ENCODE measurements at places on chromosomes 1 and 21.
A peak's percentile ranks its signal among the peaks of the same experiment; 100 is the strongest.

GRCh38 chr1:2099886-2100779 is 49.9 kb downstream of the PRKCZ start:
- no peak for DNase-seq

GRCh38 chr1:9426291-9426711 is 113.0 kb upstream of the SLC25A33 start:
- no peak for DNase-seq

DNA sequence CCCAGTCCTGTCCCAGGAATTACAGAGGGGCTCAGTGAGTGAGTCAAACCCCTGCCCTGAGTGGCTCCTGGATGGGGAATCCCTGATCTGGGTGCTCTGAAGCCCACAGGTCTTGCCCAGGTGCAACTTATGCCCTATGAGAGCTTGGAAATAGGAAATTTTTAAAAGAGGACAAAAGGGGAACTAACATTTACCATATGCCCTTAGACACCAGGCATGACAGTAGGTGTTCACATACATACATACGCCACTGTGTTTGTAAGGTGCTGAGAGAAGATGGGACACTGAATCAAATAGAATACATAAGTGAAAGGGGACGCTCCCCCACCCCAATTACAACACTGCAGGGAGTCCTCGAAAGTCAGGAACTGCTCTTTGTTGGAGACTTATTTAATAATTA is 1.4 kb downstream of the CFAP45 start:
- DNase-seq, result no peak

DNA sequence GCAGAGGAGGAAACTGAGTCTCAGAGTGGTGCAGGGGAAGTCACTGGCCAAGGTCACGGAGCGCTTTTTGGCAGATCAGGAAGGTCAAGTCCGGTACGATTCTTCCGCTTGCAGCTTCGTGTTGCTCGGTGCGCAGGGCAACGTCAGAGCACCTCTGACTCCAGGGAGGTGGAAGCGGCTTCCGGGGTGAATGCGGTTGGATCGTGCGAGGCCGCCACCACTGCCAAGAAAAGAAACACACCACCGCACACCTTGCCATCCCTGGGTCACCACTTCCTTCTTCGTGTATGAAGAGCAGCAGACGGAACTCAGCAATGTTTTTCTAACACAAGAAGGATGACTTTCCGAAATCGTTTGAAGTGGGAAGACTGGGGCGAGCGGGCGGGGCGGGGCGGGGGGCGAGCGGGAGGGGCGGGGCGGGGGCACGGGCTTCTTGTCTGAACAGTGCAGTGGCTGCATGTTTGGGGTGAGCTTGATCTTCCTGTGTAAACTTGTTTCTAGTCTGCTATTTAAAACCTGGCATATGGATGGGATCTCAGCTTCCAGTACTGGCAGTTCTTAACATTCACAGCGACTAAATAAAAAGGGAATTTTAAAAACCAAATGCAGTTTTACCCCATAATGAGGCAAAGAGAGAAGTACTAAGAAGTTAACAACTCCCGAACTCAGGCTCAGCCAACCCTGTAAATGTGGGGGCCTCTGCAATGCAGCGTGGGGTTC is 300.0 kb downstream of the RRAGC start:
- no peak for DNase-seq

DNA sequence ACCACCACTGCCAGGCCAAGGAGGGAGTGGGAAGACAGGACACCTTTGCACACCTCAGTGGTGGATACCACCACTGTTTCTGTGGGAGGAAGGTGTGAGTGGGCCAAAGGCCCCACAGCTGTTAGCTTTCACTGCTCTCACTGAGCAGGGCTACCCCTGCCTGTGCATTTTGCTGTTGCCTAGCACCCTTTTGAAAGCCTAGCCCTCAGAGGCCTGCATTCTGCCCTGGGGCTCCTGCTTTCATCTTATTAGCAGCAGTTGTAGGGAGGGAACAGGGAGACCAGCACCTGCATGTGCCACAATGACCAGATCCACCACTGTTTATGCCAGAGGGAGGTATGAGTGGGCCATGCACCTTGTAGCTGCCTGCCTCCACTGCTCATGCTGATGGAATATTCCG is 110.9 kb upstream of the C21orf91 start:
- DNase-seq, result no peak

DNA sequence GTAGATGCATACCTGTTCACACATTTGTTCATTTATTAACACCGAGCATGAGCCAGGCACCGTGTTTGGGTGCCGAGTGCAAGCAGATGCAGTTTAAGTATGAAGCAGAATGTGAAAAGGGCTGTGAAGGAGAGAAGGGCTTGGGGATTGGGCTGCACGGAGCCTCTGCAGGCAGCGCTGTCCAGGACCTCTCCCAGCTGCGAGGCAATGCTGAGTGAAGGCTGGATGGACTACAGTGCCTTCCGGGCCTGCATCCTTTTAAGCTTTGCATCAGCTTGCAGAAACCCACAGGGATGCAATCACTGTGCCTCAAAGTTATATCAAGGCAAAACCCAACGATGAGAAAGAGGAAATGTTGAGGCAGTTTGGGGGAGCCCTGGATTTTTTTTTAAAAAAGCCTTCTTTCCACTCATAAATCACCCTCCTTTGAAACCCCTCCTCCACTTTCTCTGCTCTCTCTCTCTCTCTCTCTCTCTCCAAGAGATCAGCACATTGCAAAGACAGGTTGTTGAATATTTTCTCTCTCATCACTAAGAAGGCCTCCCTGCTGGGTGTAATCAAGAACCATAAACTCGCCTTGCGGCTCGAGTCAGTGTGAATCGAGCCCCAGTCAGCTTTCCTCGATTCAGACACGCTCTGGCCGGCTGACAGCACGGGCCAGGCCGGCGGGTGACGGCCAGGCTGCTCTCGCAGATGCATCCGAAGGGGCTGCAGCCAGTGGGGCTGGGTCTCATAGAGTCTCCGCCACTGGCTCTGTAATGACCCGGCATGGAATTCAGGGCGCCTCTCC is 89.2 kb upstream of the POU3F1 start:
- no peak for DNase-seq

DNA sequence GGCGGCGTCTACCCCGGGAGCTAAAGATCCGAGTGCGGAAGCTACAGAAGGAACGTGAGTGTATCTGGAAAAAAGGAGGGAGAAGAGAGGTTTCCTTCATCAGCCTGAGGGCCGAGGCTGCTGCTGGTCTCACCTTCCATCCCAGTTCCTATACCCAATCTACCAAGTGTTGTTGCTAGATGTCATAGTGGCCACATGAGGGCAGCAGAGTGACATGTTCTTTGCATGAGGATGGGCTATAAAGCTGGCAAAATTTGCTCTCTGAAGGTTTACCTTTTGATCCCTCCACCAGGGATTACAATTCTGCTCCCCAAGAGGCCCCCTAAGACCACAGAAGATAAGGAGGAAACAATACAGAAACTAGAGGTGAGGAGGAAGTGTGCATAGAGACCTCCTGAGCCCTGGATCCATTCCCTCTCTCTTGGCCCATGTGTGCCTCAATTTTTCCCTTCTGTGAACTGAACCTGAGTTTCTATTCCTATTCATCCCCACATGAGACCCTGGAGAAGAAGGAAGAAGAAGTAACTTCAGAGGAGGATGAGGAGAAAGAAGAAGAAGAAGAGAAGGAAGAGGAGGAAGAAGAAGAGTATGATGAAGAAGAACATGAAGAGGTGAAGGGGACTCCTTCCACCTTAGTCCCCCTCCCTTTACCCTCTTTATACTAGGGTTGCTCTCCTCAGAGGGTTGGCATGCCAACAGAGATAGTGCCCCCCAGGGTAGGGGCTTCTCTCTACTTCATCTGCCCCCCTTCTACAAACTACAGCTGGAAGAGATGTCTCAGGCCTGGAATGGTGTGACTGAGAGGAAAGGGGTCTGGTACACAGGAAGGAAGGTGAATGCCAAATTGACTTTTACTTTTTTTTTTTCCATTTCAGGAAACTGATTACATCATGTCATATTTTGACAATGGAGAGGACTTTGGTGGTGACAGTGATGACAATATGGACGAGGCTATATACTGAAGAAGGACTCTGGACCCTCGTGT is 13.3 kb downstream of the POLR3GL start:
- peak; percentile 89 for DNase-seq

DNA sequence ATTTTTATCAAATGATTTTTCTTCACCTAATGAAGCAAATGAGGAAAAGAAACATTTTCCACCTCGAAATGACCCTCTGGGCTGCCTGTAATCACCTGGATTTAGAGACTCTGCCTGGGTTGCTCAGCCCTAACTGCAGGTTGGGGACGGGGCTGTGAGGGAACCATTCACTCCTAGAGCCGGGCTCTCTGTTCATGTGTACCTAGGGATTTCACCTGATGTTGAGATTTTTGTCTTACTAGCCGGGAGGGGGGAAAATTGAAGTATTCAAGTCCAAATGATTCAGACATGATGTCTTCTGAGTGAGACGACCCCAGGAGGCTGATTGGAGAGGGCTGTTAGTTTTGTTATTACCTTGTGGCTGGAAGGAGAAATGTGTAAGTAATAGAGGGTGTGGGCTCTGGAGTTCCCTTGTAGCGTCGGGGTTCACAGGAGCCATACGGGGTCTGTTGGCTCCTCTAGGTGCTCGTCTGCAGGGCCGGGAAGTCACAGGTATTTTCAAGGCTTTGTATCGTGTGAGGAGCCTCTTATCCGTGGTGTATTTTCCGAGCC is 42.3 kb upstream of the PWP2 start:
- no peak for DNase-seq

GRCh38 chr1:161792740-161793139 is 26.6 kb downstream of the ATF6 start:
- DNase-seq, result peak; percentile 54

DNA sequence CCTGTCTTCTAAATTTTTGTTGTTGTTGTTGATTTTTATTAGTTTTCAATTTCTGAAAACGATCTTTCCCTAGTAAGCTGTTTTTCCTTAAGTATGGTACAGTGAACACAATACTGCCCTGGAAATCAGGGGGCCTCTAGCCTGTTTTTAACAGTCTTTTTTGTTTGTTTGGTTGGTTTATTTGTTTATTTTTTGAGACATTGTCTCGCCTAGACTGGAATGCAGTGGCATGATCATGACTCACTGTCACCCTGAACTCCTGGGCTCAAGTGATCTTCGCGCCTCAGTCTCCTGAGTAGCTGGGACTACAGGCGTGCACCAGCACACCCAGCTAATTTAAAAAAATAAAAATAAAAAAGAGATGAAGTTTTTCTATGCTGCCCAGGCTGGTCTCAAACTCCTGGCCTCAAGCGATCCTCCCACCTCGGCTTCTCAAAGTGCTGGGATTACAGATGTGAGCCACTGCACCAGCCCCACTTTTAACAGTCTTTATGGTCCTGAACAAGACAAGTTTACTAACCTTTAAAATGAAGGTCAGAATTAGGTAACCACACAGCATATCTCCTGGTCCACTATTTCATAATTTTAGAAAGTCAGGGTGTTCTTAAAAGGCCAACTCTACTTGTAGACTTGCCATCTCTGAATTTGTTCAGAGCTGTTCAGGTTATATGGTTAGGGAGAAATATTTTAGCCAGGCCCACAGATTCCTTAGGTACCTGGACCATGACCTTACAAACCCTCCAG is 35.4 kb downstream of the TBCE start:
- no peak for DNase-seq

DNA sequence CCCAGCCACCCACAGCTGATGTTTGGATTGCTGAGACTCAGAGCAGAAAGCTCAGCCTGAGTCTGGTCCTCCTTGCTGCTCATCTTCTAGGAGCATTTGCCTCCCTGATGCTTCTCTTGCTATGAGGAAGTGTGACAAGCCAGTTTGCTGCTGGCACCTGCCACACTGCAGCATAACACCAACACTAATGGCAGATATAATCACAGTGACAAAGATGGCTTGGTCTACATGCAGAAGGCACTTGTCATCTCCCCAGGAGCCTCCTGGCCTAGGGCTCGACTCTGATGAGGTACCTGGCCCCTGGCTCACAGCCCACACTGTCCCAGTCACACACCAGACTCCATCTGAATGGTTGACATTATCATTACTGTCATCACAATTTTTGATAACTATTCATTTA is 13.9 kb upstream of the PSMB2 start:
- no peak for DNase-seq

DNA sequence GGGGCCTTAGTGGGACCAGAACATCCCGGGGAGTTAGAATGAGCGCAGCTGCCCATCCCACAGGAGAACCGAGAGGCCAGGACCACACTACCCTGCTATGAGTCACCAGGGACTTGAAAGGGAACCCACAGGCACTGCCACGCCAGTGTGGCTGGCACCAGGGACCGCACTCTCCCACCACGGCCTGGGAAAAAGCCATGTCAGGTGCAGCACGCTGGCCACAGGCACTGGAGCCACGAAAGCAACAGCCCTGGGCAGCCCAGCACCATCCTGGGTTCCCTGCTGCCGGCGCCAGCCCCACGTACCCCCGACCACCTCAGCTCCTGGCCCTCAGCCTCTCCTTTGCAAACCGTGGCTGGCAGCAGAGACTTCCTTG is 14.1 kb upstream of the TMEM240 start:
- DNase-seq, result no peak
